ENCODE measurements at places on chromosomes 16 and 17.

- DNase-seq: no peak
These were observed 20.1 kb downstream of the COX11 start for GRCh38 chr17:54948380-54948779.

- no peak for DNase-seq
These were observed 260.9 kb downstream of the PHKB start for GRCh38 chr16:47722046-47722445.

DNA sequence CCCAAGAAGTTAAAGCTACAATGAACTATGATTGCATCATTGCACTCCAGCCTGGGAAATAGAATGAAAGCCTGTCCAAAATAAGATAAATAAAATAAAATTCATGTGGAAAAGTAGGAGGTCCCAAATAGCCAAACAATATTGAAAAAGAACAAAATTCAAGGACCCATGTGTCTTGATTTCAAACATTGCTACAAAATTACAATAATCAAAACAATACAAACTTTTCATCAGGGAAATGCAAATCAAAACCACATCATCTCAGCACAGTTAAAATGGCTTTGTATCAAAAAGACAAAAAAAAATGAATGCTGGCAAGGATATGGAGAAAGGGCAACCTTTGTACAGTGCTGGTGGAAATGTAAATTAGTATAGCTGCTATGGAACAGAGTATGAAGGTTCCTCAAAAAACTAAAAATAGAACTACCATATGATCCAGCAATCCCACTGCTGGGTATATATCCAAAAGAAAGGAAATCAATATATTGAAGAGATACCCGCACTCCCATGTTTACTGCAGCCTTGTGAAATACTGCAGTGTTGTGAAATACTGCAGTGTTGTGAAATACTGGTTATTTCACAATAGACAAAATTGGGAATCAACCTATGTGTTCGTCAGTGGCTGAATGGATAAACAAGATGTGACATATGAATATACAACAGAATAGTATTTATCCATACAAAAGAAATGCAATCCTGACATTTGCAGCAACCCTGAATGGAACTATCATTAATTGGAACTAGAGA, 24.5 kb upstream of the ZNF287 start:
- no peak for DNase-seq

DNA sequence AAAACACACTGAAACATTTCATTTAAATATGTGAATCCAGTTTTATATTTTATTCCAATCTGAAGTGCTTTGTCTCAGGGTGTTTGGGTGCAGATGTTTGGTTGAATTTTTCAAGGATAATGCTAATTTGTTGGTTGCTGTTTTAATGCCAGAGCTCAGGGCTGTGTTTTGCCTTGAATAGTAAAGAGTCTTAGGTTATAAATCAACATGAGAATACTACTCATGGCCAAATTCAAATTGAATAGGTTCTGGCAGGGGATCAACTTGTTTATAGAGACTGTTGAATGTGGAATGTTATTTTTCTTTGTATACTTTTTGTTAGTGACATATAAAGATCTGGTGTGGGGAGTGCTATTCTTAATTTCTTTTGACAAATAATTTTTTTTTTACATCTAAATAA, 18.8 kb downstream of the TOM1L1 start:
- no peak for DNase-seq

- no peak for DNase-seq
These were observed 206.0 kb downstream of the CYB561 start for GRCh38 chr17:63240106-63240505.

DNA sequence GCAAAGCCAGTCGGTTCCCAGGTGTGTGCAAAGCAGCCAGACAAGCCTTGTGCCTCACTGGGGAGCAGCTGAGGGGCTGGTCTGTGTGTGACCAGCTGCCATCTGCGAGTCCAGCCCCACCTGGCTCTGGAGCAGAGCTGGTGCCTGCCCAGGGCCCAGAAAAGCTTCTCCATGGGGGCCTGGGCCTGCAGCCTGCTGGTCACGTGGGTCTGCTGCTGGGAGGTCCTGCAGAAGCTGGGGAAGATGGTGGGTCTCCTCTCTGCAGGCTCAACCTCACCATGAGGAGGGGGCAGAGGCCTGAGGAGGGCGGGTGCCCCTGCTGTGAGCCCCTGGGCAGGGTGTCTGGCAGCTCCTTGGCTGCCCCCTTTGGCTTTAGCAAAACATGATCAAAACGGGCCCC, 71.9 kb downstream of the ENGASE start:
- no peak for DNase-seq

GRCh38 chr16:46730801-46731690, 17.1 kb downstream of the MYLK3 start:
- no peak for DNase-seq

GRCh38 chr17:82042649-82043048, 5.2 kb upstream of the DCXR start:
- no peak for DNase-seq

GRCh38 chr17:78993241-78993956, 13.7 kb upstream of the LGALS3BP start:
- DNase-seq: peak; percentile 40

- DNase-seq: no peak
These were observed 7.1 kb downstream of the ECI1 start for GRCh38 chr16:2244301-2244700.

DNA sequence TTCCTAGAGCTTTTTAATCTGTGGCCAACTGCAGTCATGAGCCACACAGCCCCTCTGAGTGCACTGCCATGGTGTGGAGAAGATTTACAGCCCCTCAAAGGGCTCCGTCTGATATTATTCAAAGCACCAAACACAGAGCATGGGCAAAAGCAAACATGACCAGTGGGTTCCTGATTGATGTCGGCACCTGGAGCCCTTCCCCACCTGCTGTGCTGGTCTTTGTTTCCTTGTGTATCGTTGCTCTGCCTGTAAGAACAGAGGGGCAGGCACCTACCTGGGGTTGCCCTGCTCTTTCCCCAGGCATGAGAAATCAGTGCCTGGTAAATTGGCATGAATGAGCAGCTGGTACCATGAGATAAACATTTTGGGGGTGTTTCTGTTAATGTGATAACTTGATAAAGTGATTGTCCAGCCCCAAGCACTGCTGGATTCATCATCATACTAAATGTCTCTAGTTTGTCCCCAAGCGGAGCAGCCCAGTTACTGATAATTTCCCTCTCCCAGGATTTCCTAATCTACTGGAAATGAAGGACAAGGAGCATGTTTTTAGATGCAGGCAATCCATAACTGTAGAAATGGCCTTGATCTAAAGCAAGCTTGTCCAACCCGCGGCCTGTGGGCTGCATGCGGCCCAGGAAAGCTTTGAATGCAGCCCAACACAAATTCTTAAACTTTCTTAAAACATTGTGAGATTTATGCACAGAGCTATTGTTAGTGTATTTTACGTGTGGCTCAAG, 5.0 kb upstream of the SPIRE2 start:
- DNase-seq: no peak

GRCh38 chr17:28949185-28950016, 1.9 kb downstream of the PHF12 start:
- DNase-seq: peak; percentile 75

DNA sequence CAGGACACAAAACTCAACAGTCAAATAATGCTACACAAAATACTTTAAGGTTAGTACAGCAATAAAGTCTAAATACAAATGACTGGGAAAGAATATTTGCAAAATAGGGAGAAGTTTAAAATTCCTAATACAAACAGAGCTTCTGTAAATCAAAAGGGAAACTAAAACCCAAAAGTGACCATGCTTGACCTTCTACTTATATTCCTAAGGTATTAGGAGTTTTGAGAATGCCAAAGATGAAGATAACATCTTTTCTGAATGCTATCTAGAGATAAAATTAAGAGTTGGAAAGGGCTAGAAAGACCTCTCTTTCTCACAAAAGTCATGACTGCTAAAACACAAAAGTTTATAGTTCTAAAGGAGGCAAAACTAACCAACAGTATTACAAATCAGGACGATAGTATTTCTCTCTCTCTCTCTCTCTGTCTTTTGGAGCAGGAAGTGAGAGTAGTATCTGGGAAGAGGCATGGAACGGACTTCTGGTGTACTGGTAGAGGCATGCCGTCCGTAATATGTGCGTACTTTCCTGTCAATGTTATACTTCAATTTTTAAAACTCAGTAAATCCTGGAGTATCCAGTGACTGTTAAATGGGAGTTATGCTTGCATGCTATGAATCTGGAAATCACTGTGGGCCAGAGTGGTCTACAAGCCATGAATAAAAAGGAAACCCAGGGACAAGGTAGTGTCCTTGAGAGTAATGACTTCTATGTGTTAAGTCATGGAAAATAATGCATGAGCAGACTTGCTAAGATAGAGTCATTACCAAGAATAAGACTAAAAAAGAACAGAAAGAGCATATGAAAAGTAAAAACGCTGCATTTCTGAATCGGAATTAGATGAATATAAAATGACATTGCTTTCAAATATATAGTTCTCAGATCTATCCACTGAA, 49.7 kb upstream of the ANKFY1 start:
- DNase-seq: no peak

DNA sequence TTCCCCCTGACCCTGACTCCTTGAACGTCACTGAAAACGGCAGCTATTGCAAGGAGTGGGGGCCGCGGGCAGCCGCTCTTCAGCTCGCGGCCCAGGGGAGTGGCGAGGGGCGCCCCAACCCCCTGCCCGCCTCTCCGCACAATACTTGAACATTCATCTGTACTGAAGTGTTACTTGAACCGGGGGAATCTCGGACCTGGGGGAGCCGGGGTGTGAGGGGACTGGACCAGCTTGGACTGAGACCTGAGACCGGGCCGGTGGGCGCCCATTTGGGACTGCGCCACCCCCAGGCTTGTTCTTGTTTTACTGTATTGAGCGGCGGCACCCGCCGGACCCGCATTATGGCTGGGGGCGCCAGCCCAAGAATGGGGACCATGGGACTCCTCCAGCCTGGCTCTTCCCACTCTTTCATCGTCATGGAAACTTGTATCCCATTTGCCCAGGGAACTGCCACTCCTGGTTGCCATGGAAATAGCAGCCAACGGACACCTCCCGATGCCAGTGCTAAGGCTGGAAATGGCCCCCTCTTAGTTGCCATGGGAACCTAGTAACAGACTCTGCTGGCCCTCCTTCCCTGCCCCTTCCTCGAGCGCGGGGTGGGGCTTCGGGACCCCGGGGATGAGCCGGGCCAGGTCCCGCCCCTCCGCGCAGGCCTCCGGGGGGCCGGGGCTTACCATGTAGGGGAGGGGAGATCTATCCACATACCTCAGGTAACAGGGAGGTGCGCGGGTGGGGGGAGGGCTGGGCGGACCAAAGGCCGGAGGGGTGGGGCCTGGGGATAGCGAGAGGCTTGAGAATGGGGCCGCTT, 805 bp upstream of the ORAI3 start:
- peak; percentile 37 for DNase-seq
